ENCODE measurements at places on chromosomes 5 and 9.

DNA sequence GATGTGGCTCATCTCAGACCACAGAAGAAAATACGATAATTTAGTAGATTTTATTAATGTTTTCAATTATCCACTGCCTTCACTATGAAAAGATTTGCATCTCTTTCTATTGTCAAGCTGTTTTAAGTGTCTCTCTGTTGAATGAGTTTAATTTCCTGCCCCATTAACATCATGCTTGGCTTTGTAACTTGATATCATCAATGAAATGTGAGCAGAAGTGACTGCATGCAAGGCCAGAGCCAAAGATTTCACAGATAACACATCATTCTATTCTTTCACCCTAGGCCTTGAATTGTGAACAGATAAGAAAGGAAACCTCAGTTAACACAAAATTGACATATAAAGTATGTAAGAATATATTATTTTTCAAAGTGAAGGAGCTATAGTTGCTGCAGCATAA is 986.4 kb upstream of the CDH18 start:
- no peak for DNase-seq

- no peak for DNase-seq
These were observed 51.2 kb downstream of the SLC1A3 start for GRCh38 chr5:36657563-36657995.

DNA sequence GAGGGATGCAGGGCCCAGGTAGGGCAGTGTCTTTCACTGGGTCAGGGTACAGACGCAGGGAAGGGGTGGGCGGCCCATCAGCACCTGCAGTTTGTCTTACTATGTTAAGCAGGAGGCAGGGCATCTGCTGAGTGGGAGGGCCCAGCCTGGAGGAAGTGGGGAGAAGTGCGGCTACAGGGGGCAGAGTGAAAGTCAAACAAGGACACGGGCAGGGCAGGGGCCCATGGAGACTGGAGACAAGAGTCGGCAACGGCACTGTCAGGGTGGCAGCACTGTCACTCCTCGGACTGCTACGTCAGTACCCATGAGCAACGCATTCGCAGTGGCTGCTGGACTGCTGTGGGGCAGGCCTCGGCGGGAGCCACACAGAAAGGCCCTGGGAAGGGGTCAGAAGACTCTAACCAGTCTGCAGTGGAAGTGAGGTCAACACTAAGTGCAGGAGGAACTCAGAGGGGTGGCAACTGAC is 19.7 kb downstream of the CAMSAP1 start:
- peak; percentile 65 for DNase-seq

- no peak for DNase-seq
These were observed 63.0 kb upstream of the TAF11L2 start for GRCh38 chr5:17434982-17435381.

GRCh38 chr5:125201446-125202052 is 455.1 kb upstream of the ZNF608 start:
- no peak for DNase-seq

- no peak for DNase-seq
These were observed 25.2 kb downstream of the CCL28 start for GRCh38 chr5:43386960-43387362.

GRCh38 chr9:93051680-93052089 is 6.8 kb upstream of the SUSD3 start:
- DNase-seq, result no peak

DNA sequence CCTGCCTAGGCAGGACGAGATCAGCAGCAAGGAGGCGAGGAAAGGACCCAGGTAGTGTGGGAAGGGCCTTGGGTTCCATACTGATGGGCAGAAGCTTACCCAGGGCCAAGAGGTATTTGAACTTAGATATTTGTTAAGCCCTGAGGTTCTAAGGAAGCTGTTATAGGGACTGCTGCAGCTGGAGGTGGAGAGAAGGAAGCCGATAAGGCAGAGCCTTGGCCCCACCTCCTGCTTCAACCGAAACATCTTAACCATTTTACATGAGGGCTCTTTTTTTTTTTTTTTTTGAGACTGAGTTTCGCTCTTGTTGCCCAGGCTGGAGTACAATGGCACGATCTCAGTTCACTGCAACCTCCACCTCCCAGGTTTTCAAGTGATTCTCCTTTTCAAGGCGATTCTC is 8.6 kb upstream of the AQP3 start:
- no peak for DNase-seq

DNA sequence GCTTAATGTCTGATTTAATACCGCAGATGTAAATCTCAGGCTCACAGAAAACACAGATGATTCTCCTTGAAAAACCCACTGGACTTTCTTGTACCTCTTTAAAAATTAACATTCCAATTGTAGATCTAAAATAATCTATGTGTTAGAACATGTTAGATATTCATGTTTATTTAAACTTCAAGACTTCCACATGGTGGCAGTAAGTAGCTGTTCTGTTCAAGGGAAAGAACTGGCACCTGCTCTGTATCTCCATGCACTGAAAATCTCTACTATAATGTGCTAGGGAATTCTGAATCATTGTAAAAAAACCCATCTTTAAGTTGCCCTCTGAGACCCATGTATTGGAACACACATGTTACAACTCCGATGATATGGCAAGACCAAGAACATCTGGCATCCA is 366.9 kb downstream of the DMRTA1 start:
- DNase-seq, result no peak

DNA sequence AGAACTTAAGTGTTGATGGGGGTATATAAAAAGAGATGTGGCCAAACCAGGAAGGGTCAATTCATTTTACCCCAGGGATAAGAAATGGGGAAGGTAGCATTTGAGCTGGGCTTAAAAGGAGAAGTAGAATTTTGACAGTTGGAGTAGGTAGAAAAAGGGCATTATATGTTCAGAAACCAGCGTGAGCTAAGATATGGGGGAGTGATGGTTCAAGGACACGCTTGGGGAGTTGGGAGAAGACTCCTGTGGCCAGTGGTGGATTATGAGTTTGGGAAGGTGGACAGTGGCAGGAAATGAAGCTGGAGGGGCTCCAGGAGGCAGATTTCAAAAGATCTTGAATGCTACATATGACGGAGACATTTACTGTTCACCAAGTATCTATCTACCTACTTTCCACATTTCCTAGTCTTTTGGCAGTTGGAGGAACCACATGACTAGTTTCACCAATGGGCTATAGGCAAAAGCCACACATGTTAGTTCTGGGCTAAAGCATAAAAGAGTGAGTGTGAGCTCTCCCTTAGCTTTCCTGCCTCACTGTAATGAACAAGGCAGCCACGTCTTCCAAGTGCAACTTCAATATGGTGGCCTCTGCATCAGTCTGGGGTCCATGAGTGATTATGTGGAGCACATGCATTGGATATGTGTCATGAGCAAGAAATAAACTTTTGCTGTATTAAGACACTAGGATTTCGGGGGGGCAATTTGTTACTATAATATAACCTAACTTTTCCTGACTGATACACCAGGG is 15.7 kb upstream of the GSN start:
- no peak for DNase-seq

- no peak for DNase-seq
These were observed 39.9 kb downstream of the SLIT3 start for GRCh38 chr5:169260896-169261569.

DNA sequence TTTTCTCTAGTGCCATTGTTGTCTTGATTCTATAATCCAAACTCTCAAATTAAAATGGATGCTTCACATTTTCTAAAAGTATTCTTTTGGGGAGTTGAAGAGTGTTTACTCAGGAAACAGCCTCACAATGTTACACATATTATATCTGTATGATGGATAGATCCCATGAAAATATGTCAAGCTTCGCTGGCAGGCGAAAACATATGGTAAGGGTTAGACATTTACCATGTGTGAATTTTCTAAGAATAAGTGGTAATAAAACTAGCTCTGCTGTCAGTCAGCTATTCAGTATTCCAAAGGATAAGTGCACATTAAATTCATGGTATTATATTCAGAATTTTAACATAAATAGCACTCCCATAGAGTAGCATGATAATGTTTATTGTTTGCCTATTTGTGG is 13.3 kb upstream of the ADCY2 start:
- DNase-seq, result no peak

GRCh38 chr9:98925956-98926355 is 17.8 kb upstream of the COL15A1 start:
- no peak for DNase-seq

DNA sequence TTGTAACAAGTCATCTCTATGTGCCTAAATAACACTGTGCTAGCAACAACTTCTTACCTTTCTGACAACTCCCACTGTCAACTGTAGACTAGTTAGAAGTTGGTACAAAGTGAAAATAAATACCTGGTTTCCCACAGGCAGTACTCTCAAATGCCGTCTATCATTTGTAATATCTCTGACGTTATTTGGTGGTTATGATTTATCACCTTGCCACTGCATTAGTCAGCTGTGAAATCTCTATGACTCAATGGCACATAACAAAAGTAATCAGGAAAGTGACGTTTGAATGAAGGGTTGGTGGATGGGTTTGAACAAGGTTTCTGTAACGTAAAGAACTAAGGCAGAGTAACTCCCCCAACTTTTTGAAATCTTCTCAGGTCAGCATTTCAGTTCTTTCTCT is 592.3 kb downstream of the MAT2B start:
- no peak for DNase-seq

GRCh38 chr9:87157366-87158031 is 210.2 kb upstream of the GAS1 start:
- DNase-seq, result no peak

DNA sequence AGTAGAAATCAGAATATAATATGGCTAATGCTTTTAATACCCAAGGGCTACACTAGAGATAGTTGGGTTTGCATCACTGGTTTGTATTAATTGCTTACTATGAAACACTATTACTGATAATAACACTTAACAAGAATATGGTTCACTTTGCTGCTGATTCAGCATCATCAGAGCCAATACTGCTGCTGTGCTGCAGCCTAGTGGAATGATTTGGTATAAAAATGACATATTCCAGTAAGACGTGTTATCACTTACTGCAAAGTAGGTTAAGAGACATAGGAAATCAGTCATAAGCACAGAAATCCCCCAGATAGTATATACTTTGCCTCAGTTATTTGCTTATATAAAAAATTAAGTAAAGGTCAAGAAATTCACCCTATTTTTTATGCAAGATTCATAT is 2.8 kb downstream of the CDH10 start:
- no peak for DNase-seq

- no peak for DNase-seq
These were observed 116.3 kb downstream of the DEPDC1B start for GRCh38 chr5:60583616-60584015.

GRCh38 chr5:128111818-128112448 is 28.4 kb downstream of the SLC12A2 start:
- no peak for DNase-seq

- DNase-seq, result no peak
These were observed 63.9 kb downstream of the PRRT1B start for GRCh38 chr9:131609099-131609830.

DNA sequence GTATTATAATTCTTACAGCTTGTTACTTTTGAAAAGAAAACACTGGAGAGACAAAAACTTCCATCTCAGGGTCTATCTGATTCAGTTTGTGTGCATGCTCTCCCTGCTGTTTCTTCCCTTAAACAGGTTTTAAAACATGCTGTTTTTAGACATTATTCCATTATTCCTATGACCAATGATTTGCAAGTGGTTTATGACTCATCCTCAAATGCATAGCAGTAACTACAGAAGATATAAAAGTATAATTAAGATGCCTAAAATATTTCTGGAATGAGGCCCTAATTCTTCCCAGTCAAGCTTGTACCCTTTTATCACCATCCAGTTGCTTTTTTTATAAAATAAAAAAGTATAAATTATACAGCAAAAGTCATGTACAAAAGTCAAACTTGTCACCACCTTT is 3.7 kb downstream of the DTWD2 start:
- DNase-seq, result no peak

DNA sequence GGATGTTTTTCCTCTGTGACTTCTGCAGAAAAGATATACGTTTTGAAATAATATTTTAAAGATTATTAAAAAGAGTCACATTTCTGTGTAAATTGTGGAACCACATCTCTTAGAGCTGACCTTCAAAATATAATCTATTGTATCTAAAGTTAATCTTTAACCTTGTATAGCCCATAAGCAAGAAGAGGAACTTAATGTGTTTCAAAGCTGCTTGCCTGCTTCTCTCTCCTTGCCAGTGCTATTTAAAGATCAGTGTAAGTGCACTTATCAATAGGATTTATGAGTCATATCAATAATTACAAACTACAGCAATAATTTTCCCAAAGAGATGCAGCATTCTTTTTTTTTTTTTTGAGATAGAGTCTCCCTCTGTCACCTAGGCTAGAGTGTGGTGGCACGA is 29.4 kb upstream of the GDA start:
- no peak for DNase-seq

DNA sequence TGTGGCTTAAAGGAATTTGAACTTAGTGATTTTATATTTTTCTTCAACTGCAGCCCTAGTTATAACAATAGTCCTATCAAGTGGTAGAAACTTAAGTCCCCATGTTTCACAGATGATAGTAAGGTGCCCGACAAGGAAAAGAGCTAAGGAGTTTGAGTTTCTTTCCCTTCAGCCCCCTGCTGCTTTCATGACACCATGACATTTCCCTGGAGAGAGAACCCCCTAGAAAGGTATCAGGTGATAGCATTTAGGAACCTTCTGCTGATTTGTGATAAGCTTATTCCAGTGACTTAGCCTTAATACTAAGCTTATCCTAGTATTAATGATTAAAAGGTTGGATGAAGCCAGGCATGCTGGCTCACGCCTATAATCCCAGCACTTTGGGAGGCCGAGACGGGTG is 623.8 kb upstream of the TYRP1 start:
- no peak for DNase-seq

GRCh38 chr9:14119694-14120514 is 194.0 kb downstream of the NFIB start:
- no peak for DNase-seq

GRCh38 chr5:95730730-95731570 is at the start of gene RHOBTB3:
RHOBTB3 (plus strand) TSS chr5:95731336; CDS start chr5:95731683, 347 bp downstream.
- DNase-seq, result peak; percentile 36

DNA sequence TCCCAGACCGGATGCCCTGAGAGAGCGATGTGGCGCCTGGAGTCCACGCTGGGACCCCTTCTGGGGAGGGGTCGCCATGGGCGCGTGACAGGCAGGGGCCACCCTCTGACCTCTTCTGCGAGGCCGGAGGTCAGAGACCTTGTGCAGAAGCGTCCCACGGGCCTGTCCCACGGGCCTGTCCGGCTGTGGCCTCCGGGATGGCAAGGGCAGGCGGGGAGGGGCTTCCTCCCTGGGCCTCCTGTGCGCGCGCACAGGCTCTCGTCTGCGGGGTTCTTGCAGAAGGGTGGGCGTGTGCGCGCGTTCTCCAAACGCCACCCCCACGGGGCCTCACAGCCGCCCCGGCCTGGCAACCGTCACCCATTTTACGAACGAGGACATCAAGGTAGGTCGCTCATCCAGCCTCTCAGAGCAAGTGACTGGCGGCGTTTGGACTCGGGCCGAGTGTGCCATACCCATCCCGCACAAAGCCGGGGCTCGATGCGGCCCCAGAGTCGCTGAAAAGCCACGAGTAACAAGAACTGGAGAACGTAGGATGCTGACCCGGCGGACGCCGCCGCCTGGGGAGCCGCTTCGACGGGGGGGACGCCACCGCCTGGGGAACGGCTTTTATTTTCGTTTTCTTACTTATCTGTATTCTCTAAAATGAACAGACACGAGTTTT is 897 bp downstream of the AHRR start:
- peak; percentile 74 for DNase-seq

- DNase-seq, result no peak
These were observed 106.0 kb upstream of the CACNA1B start for GRCh38 chr9:137771580-137771979.

GRCh38 chr5:98461485-98461884 is 312.0 kb upstream of the RGMB start:
- DNase-seq, result no peak

- no peak for DNase-seq
These were observed 247.5 kb downstream of the GABRB2 start for GRCh38 chr5:161299053-161299452.

- DNase-seq, result no peak
These were observed 1.5 kb downstream of the STXBP1 start for GRCh38 chr9:127613583-127613954.
